Liver (tissue), 10 donors: ENCODE measurements at places on chromosomes 6 and 20. TPM values are rescaled to one million over a fixed set of nuclear protein-coding genes. Genes with fewer than 3 reads are reported as not detected.

GRCh38 chr6:144744720-144745119, 459.6 kb downstream of the UTRN start:
- no peak overlapping the region for H3K4me3 ChIP-seq
- no peaks in the 10 kb centered on the region for H3K27me3 ChIP-seq
- no peaks in the 10 kb centered on the region for H3K36me3 ChIP-seq

- H3K27me3 ChIP-seq = no peaks in the 10 kb centered on the region
- no peaks in the 10 kb centered on the region for H3K36me3 ChIP-seq
- H3K4me1 ChIP-seq = no peaks in the 10 kb centered on the region
- no peak overlapping the region for H3K4me3 ChIP-seq
Observed at GRCh38 chr6:138025528-138025978, 81.7 kb downstream of the PERP start.

DNA sequence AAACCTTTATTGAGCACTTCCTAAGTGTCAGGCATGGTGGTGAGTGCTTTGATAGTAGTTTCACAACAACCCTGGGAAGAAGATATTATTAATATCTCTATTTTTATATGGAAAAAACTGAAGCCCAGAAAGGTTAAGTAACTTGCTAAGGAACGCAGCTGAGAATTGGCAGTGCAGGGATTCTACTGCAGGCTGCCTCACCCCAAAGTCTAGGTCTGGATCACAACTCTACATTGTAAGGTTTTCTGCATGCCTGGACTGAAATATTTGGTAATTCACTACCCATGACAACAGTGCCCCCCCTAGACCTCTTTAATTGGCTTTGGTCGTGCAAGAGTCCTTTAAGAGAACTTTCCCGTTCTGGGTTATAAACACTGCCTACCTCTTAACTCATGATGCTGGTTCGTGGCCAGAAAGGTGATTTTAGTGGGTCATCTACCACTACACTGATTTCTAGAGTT, 67.1 kb upstream of the KCNQ5 start:
- no peaks in the 10 kb centered on the region for H3K27me3 ChIP-seq
- DNase-seq = no peak
- no peaks in the 10 kb centered on the region for H3K4me1 ChIP-seq
- no peak overlapping the region for H3K4me3 ChIP-seq
- no peaks in the 10 kb centered on the region for H3K36me3 ChIP-seq
- no peak overlapping the region for H3K27ac ChIP-seq

DNA sequence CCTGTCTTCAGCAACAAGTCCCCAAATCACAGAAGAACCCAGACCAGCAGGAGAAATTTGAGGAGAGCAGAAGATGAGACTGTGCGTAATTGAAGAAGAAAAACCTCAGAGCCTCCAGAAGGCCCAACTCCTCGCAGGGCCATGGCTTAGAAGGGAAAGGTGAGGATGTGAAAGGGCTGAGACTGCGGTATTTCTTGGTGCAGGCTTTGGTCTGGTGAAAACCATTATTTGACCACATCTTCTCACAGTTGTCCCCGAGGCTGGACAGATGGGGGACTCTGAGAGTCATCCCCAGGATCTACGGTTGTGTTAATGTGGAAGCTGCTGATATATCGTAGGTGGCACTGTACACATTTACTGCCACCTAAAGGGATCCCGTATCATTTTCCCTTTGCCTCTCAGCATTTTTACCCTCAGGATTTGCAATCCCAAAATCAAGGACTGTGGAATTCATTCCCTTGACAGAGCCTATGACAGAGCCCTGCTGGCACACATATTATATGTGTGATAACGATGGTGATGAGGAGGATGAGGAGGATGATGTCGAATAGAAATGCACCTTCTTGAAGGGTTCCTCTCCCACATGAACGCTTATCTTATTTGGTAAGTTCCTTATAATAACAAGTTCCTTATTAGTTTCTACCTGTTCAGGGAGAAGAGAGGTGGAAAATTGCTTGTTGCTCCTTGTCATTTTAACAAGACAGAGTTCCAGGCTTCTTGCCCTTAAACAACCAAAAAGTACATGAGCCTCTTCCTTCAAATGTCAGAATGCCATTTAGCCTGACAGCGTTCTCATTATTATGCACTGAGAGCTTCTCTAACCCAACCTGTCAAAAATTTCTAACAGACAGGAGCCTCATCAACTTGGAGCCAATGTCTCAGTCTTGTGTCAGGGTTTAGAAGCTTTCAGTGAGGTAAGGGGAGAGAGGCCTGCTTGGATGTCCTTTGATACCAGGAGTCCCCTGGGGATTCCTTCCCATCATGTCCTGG, 135.8 kb downstream of the PXDC1 start:
- no peak for DNase-seq
- H3K36me3 ChIP-seq = no peaks in the 10 kb centered on the region
- no peak overlapping the region for H3K4me3 ChIP-seq

DNA sequence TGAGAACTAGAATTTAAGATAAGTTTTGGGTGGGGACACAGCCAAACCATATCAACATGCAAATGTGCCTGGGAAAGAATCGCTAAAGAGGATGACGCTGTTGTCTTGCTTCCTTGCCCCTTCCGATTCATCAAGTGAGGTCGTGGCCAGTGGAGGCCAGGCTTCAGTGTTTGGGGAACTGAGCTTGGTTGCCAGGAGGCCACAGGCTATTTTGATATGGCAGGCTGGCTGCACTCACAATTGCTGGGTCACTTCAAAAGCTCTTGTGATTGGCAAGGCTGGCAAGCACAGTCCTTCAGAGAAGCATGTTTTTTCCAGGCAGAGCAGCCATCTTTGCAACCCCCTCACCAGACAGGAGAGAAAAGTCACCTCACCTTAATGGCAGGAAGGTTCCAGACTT, 45.8 kb downstream of the SAMD5 start:
- H3K27ac ChIP-seq = no peak overlapping the region
- no peak overlapping the region for H3K4me3 ChIP-seq
- no peaks in the 10 kb centered on the region for H3K36me3 ChIP-seq
- no peak for DNase-seq
- no peaks in the 10 kb centered on the region for H3K27me3 ChIP-seq

- H3K4me1 ChIP-seq = no peaks in the 10 kb centered on the region
- no peaks in the 10 kb centered on the region for H3K36me3 ChIP-seq
- no peak for DNase-seq
- no peak overlapping the region for H3K4me3 ChIP-seq
- H3K27me3 ChIP-seq = no peaks in the 10 kb centered on the region
Observed at GRCh38 chr6:55678330-55679224, 99.6 kb upstream of the HMGCLL1 start.

- no peak overlapping the region for H3K4me3 ChIP-seq
- H3K27me3 ChIP-seq = no peaks in the 10 kb centered on the region
- no peaks in the 10 kb centered on the region for H3K36me3 ChIP-seq
- H3K4me1 ChIP-seq = no peaks in the 10 kb centered on the region
Observed at GRCh38 chr6:72977114-72977513, 248.2 kb downstream of the KHDC1L start.

DNA sequence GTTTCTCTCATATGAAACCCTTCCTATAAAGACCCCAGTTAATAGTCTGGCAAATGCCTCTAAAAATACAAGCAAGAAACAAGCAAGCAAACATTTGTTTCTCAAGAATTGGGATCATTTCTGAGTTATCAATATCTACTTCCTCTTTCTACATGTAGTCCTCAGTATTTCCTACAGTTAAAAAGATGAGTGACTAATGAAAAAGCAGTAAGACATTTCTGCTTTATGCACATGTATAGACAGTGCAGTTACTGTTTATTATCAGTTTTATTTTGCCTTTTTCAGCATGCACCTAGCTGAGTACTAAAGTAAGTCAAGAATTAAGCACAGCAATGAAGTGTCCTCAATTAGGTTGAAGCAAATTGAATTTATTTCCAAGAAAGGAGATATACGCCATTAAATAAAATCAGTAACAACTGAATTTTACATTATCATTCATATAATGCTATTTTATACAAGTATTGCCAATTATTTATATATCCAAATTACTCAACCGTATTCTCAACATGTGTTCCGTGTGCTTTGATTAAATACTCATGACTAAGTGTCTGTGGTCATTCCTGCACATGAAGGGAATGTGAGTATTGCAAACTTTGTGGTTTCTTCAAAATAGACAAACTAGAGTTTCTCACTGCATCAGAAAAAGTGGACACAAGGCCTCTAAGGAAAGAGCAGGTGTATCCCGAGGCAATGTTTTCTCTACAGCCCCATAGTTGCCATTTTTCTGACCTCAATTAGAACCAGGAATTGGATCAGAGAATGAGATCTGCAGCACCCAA, 159.3 kb upstream of the MARCKS start:
- H3K4me3 ChIP-seq = no peak overlapping the region
- no peaks in the 10 kb centered on the region for H3K27me3 ChIP-seq
- H3K4me1 ChIP-seq = peaks cover 4% of the 10 kb centered on the region
- no peak for DNase-seq

- no peaks in the 10 kb centered on the region for H3K4me1 ChIP-seq
- H3K4me3 ChIP-seq = no peak overlapping the region
- H3K27me3 ChIP-seq = no peaks in the 10 kb centered on the region
- DNase-seq = no peak
- H3K36me3 ChIP-seq = no peaks in the 10 kb centered on the region
Observed at GRCh38 chr6:1798303-1798964, 188.7 kb downstream of the FOXC1 start.

LTB gene
- 1.4 TPM for polyA plus RNA-seq

SMPD2 gene
- 3.3 TPM for polyA plus RNA-seq
